ENCODE measurements at places on chromosomes 6 and 20.

DNA sequence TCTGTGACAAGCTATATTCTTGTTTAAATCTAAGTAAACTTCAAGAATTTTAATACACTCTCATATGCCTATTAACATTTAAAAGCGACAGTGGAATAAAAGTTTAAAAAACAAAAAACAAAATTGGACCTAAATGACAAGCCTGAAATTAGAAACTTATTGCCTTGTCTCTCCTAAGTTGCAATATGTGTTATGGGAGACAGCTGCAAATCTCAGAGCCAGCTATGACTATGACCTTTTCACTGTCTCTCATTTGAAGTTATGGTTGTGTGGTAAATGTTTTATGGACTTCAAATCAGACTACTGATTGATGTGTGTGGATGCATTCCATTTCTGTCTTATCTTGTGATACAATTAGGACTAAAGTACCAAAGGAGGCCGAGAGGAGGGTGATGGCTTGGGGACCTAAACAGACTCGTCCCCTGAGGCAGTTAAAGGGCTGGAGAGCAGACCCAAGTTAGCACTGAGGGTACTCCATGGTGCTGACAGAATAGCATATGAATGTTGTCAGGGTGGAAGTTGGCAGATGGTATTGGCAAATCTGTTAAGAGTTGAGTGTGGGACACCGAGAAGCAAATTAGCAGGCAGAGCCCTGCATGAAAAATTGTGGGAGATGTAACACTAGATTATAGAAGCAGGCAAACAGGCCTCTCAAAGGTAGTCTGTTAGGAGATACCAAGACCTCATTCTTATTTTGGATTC, 930.1 kb upstream of the MAN1A1 start:
- no peak for DNase-seq

DNA sequence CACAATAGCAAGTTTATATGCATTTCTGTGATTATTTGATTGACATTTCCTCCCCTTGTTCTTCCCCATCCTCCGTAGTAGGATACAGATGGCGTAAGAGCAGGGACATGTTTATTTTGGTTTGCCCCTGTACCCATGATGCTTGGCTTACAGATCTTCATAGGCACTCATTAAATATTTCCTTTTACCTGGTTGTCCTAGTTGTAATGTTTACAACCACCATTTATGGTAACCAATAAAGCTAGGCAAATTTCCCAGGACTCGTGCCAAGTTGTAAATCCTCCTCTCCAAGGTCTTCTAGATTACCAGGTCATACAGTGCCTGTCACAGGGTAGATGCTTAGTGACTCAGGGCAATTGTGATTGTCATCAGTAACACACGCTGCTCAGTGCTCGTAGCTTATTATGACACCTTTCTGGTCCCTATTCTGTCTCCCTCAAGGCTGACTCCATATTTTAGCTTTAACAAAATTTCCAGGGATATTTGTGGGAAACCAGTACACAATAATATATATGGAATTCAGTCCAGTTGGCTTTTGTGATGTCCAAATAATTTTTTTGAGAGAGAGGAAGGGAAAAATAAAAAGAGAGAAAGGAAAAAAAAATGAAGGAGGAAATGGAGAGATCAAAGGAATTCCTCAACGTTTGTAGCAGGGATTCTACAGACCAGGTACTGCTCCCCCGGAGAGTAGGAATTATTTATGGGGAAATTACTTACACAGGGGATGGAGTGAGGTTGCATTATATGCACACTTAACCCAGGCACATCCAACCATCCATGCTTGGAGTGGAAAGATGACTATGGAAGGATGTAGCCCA, 24.6 kb downstream of the CYP24A1 start:
- no peak for DNase-seq

- DNase-seq, result no peak
Measured at GRCh38 chr6:34602318-34603111, 46.4 kb upstream of the SPDEF start.

DNA sequence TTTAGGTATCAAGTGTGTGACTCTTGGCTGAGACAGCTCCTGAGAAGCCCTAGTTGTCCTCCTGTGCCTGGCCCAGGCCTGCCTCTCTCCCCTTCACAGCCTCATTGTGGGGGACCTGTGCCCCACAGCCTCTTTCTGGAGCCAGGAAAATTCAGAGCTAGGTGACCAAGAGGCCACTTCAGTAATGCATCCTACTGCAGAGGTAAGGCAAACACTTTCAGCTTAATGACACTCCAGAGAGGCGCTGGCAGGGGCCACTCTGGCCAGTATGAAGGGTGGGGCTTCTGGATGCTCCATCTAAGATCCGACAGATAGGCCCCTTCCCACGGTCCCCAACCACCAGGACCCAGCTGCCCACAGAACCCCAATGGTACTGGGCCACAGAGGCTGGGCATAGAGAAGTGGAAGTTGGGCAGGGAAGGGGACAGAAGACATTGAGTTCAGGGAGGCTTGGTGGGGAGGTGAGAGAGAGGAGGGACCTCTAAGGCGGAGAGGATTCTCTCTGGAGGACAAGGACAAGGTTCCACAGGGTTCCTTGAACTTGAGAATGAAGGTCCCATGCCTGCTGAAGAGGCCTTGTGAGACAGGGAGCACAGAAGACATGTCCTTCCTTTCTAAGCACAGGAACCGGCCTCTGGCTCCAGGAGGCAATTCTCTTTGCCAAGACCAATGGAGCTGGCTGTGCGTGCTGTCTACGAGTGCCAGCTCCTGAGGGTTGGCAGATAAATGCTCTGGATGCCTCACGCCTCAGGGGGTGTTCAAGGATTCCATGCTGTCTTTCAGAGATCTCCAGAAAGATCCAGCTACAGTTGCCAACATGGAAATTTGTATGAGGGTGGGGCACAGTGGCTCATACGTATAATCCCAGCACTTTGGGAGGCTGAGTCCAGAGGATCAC, 46.4 kb upstream of the TGM2 start:
- no peak for DNase-seq

DNA sequence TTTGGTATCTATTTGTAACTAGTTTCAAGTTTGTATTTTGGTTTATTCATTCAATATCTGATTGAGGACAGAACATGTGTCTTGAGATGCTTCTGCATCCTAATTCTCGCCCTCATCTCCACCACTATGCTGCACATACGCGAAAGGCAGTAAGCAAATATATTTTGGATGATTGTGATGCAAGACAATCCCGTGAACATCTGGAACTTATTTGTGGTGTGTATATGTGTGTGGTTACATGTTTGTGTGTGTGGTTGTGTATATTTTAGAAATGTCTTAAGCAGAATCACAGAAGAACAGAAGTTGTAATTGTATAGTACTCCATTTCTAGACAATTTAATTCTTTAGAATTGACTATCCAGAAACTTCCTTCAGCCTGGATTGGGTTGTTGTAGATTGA, 35.1 kb upstream of the RNF144B start:
- no peak for DNase-seq

DNA sequence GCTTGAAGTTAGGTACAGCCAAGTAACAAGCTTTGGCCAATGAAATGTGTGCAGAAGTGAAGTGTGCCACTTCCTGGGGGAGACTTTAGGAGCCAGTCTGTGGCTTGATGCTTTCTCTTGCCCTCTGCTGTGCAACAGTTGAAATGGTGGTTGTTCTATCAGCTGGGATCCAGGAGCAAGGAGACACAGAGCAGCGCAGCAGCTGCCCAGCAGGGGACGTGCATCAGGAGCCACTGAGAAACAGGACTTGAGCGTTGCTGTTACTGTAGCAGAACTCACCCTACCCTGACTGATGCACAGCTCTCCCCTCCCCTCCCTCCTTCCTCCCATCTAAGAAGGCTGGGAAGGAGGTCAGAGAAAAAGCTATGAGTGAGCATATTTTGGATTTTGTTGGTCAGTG, 18.9 kb upstream of the CCN5 start:
- no peak for DNase-seq

DNA sequence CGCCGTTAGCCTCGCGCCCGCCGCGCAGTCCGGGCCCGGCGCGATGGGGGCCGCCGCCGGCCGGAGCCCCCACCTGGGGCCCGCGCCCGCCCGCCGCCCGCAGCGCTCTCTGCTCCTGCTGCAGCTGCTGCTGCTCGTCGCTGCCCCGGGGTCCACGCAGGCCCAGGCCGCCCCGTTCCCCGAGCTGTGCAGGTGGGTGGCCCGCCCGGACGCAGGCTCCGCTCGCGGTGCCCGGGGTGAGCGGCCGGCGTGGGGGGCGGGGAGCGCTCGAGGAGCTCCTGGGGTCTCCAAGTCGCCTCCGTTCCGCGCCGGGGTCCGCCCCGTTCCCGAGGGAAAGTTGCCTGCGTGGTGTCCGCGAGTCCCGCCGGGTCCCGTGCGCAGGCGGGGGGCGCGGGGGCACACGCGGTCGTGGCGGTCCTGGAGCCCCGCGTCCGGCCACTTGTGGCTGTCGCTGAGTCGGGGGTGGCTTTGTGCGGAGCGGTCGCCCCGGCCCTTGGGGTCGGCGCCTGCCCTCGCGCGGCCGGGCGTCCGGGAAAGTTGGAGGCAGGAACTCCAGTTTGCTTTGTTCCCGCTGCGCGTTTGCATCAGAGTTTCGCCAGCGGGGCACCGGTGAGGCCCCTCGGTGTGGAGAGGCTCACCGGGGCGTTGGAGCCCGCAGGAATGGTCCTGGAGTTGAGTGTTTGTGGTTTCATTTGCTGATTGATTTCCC, 476 bp downstream of the IGF2R start:
- DNase-seq, result peak; percentile 44

DNA sequence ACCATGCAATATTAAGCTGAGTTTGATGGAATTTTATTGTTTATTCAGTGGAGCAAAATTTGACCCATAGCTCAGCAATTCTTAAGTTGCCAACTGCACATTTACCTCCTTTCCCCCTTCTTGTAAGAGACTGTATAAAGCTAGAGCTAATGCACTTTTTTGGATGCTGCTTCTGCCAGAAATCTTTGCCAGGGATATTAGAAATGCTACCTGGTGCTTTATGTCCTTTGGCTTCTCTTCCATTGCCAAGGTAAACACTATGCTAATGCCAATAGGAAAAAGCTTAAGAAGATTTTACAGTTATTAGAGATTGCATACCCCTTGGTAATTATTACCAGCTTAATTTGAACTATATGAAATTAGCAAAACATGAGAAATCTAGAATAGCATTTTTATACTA, 79.0 kb upstream of the OGFRL1 start:
- no peak for DNase-seq

DNA sequence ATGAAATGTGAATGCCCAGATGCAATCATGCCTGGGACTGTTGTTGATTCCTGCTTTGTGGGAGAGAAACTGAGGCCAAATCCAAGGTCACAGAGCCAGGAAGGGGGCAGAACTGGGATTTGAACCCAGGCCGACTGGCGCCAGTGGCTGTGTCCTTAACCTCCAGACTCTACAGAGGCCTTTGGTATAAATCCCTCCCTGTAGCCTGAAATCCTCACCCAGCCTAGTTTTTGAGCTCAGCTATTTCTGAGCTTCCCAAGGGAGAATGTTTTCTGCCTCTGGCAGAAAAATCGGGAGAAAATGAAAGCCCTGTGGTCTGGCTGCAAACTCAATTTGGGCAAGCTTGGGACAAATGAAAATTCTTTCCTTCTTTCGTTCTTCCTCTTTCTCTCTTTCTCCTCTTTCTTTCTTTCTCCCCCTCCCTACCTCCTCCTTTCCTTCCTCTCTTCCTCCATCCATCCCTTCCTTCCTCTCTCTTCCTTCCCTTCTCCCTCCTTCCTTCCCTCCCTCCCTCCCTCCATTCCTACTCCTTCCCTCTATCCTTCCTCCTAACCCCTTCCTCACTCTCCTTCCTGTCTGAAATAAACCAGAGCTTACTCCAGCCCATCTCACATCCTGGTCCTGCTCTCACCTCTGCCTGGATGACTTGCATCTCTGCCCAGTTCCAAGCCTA, 34.9 kb downstream of the SNAI1 start:
- DNase-seq, result no peak

- peak; percentile 72 for DNase-seq
Measured at GRCh38 chr20:51766994-51767866, 960 bp downstream of the ATP9A start.

DNA sequence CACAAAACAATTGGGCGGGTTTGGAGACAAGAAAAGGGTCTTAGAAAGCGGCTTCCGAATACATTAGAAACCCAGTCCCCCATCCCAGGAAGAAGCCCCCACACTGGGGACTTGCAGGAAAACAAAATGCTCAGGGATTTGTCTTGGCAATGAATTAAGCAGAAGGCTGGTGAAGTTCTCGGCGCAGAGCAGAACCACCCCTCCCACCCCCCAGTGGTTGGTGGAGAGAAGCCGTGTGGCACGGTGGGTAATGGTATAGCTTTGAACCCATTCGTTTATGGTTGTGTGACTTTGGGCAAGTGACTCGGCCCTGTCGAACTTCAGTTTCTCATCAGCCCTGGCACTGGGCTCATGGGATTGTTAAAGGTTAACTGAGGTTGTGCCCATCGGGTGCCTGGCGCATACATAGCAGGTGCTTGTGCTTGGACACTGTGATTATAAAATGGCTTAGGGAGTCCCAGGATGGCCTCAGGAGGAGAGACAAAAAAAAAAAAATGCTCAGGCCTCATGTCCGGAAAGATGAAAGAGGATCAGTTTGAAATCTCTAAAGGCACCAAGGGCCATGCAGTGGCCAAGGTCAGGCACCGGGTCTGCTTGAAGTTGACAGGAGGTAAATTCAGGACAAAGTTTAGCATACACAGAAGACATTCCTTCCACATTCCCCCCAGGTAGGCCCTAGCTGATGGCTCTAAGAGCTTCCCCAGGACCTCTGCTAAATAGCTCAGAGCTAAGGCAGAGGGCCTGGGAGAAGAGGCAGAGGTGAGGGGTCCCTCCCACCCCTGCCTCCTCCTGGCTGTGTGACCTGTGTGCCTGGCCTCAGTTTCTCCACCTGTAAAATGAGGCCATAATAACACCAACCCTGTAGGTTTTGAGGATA, 120.1 kb upstream of the PTPN1 start:
- DNase-seq, result no peak

Data from stimulated activated CD4-positive, alpha-beta T cell treated with anti-CD3 and anti-CD28 coated beads, Interleukin-2, amount 100 ng/mL, for 24 hours (primary cell).